Activated naive CD4-positive, alpha-beta T cell treated with Interleukin-2 at 50 U/mL for 16 hours (primary cell): ENCODE measurements at places on chromosomes 7 and 10.
A peak's percentile ranks its signal among the peaks of the same experiment; 100 is the strongest.

DNA sequence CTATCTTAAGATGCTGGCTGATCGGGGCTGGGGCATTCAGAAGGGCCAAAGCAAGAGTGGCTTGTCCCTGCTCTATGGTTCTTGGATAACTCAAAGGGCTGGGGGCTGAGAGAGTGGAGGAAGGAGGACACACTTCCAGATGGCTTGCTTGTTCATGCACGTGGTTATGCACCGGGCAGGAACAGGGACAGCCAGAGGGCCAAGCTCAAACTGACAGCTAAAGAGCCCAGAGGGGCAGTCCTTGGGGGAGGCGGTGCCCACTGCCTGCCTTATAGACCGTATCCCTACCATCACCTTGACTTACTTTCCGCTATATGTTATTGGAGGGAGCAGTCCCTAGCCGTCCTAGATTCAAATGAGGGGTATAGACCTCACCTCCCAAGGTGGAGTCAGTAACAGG is 192.7 kb upstream of the SVIL start:
- DNase-seq = no peak

- no peak for DNase-seq
These were observed 128.0 kb upstream of the C1GALT1 start for GRCh38 chr7:7054252-7054830.

GRCh38 chr7:24912424-24912823 is 67.6 kb downstream of the OSBPL3 start:
- DNase-seq = no peak

DNA sequence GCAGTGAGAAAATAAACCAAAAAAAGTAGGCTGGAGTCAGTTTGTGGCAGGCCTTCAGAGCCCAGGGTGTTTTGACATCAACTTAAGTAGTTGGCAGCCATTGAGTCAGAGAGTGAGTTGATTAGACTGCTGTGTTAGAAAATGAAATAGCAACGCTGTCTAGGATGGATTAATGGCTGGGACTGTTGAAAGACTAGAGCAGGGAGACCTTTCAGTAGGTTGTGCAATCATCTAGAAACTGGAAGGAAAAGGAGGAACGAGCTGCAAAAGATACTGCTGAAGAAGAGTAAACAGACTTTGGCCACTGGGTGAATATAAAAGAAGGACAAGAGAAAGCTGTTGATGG is 28.6 kb upstream of the TRIL start:
- no peak for DNase-seq

- DNase-seq = no peak
These were observed 172.7 kb downstream of the DIP2C start for GRCh38 chr10:516764-517163.

GRCh38 chr7:105760551-105761447 is 115.6 kb downstream of the ATXN7L1 start:
- DNase-seq = no peak

- DNase-seq = no peak
These were observed 243.6 kb downstream of the BICC1 start for GRCh38 chr10:58756130-58756719.

GRCh38 chr7:108045154-108045553 is 42.2 kb upstream of the LAMB1 start:
- no peak for DNase-seq

DNA sequence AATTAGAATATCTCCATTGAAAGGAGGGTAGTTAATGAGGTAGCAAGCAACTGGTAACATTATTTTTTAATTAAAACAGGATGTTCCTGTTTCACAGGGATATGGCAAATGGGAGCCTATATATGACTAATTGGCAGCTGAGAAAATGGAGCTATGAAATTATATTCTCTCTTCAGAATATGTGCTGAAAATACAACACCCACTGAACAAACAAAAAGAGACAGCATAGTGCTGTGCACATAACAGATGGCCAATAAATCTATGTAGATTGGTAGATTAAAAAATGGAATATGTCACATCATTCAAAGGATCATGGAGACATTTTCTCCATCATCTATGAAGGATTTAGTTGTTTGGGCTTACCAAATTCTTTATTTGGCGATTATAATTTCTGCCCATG is 362.0 kb downstream of the GPR37 start:
- DNase-seq = no peak

DNA sequence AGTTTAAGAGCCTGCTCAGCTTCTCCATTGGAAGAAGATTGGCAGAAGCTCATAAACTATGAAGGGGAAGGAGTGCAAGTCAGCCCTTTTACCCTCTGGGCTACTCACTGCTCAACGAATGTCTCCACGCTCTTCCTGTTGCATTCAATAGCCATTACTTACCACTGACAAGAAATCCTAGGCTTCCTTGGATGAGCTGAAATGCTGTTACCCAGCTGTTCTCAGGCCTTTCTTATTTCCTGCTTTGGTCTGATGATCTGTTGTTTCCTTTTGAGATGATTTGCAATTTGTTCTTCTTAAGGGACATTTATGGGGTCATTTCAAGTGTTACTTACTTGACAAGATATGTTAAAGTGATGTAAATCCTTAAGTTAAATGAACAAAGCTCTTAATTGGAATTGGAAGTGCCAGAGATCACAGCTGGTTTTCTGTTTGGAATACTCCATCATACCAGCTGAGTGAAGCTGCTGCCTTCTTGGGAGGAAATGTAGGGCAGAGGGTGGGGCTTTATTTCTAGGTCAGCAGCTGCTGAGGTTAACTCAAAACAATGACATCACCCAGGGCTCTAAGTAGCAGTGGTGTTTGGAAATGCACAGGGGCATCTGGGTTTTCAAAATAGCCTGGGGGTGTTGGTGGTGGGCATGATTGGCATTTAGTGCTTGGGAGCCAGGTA is 170.0 kb downstream of the PRKCQ start:
- peak; percentile 47 for DNase-seq

DNA sequence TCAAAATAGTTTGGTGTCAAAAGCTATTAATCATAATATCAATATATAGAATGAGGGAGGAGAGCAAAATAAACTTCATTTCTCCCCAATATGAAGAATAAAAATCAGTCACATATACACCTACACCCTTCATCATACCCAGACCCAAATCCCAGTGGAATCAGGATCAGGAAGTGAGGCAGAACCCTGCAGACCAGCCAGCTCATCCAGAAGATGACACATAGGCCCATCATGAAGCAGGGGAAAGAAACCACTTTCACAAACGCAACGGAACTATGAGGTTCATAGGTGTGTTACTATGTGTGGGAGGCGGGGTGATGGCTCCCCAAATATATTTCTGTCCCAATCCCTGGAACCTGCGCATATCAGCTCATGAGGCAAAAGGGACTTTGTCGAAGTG is 89.0 kb downstream of the RSU1 start:
- DNase-seq = no peak

GRCh38 chr10:30062090-30062489 is 2.7 kb upstream of the JCAD start:
- no peak for DNase-seq

GRCh38 chr10:98664329-98665042 is 217.8 kb upstream of the HPS1 start:
- DNase-seq = peak; percentile 9

- no peak for DNase-seq
These were observed 14.3 kb upstream of the ARHGAP12 start for GRCh38 chr10:31942892-31943291.

GRCh38 chr10:21515361-21516241 is 9.9 kb downstream of the SKIDA1 start:
- DNase-seq = no peak

- DNase-seq = no peak
These were observed 29.7 kb downstream of the AGAP3 start for GRCh38 chr7:151115836-151116418.

- no peak for DNase-seq
These were observed 63.3 kb downstream of the ELFN1 start for GRCh38 chr7:1733206-1733907.

GRCh38 chr10:129662426-129662825 is 195.4 kb downstream of the MGMT start:
- no peak for DNase-seq

GRCh38 chr7:154172236-154172635 is 120.0 kb downstream of the DPP6 start:
- no peak for DNase-seq

DNA sequence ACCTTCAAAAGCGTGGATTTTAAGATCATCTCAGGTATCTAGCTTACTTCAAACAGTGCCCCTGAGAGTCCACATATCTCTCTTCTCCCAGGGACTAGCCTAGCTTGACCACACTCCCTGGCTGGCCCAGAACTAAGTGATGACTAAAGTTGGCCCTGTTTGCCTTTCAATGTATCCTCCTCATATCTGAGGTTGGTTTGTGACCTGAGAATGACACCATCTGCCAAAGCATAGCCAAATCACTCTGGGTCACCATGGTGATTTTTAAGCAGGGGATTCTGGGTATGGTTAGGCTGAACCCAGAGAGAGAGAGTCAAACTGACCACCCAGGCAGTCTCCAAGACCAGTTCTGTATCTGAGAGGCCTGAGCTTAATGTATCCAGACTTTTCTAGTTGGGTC is 16.2 kb downstream of the CNNM1 start:
- DNase-seq = no peak

DNA sequence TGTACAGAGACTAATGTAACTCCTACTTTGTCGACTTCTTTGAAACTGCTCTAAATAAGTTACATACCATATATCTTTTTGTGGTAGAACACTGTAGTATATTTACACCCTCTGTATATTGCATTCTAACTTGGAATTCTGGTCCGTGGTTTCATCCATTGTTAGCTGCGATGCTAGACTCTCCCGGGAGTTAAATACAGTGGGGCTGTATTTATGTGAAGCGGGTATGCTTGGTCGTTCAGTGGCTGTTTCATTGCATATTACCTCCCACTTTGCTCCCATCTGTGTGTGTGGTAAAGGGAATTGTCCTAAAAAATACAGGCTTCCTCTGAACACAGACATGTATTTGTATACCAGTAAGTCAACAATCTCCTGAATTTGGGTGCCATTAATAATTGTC is 231.1 kb downstream of the SLC25A13 start:
- DNase-seq = no peak

- DNase-seq = no peak
These were observed at the start of gene LEP for GRCh38 chr7:128240696-128241386. Gene LEP (plus strand): TSS chr7:128241278. CDS start chr7:128252019, 10,741 bp downstream.

DNA sequence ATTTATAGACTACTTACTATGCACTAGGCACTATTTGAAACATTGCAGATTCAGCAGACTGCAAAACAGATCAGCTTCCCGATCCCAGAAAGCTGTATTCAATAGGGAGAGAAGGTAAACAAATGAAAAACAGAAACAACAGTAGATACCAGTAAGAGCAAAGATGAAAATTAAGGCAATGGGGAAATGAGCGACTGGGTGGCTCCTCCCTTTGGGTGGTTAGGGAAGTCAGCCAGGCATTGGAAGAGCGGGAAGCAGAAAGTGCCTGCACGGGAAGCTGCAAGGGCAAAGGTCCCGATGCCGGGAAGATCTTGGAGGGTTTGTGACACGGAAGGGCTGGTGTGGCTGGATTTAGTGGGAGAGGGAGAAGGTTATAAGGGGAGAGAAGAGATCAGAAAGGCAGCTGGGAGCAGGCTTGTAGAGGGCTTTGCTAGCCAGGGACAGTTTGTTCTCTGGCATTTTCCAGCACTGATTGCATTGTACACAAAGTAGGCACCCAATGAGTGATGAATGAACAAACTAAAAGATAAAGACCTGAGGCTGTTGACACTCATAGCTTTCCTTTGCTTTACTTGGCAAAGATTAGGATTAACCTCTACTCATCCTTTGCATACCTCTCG is 67.8 kb downstream of the NAMPT start:
- DNase-seq = no peak

DNA sequence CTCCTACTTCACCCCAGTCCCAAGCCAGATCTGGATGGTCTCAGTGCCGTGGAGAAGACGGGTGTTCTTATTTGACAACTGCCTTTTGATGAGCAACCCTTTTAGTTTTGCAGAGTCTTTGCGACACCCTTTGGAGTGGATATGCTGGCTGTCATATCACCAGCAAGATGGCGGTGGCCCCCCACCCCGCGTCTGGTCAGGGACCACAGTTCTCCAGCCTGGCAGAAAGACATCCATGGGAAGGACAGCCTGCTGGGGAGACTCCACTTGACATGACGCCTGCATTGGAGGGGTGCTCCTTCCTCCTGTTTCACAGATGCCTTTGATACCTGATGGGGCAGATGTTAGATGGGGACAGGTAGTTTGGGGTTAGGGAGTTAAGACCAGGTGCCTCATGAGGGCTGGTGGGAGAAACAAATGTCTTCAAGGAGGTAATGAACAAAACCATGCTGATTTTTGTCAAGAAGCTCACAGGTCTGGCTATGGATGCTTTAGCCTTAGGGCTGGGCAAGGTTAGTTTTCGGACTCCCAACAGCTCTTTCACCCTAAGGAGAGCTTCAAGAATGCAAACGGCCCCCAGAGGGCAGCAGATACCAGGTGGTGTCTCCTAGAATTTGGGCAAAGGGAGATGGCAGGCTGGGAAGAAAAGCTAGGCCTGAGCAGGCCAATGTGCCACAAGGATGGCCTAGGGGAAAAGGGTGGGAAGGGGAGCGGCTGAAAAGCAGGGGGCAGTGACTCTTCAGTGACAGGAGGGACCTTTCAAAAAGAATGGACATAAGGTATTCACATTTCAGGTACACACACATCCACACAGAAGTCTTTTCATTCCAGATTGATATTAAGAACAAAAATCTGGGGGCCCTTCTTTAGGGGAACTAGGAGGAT is 95.2 kb downstream of the CLEC2L start:
- peak; percentile 35 for DNase-seq

GRCh38 chr7:148963583-148964482 is 64.5 kb downstream of the PDIA4 start:
- no peak for DNase-seq

- DNase-seq = no peak
These were observed 652 bp upstream of the VPS26A start for GRCh38 chr10:69123306-69123746.

GRCh38 chr10:96289218-96289910 is 14.9 kb upstream of the DNTT start:
- DNase-seq = no peak

GRCh38 chr10:45379891-45380540 is 6.0 kb downstream of the ALOX5 start:
- no peak for DNase-seq

DNA sequence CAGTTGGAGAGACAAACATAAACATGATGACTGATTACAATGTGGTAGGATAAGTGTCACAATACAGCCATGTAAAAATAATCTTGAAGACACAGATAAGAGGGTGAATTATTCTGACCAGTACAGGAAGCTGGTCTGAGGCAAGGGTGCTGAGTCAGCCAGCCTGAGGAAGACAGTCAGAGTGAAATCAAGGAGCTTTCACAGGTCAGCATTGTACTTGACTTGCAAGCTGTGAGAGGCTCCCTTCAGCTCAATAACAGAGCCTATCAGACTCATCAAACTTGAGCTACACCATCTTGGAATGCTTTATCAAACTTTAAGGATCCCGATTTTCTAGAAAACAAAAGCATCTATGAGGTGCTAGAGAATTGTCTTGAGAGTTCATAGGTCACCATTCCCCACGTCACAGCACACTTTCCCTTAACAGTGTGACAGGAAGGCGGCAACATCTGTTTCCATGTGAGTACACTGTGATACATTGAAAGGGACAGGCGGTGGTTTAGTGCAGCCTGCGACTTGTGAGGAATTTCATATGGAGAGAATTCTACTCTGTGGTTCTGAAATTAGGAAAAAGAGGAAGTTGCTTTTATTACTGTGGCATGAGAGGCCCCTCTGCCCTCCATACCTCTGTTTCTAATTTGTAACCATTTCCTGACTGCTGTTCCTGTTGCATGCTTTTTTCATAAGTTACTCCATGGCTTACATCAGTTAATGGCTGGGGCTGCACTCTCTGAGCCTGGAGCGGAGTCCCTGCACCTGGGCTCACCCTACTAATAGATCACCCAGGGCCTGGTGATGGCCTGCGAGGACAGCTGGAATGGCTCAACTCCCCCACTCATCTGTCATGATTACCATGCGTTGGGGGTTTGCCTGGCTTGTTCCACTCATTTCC is 417.1 kb downstream of the SUGCT start:
- no peak for DNase-seq

GRCh38 chr7:23514755-23515154 is 17.0 kb downstream of the TRA2A start:
- DNase-seq = no peak
